ENCODE measurements at places on chromosomes 6 and 20.

GRCh38 chr6:20034408-20034769 lies 177.9 kb downstream of the MBOAT1 start:
- DNase-seq: no peak

- peak; percentile 71 for DNase-seq
Measured at GRCh38 chr20:59403261-59403961, 103.0 kb downstream of the EDN3 start.

GRCh38 chr6:153023977-153024708 lies 21.6 kb upstream of the MTRF1L start:
- DNase-seq: peak; percentile 26

- no peak for DNase-seq
Measured at GRCh38 chr6:157757430-157758403, 65.3 kb upstream of the SNX9 start.

DNA sequence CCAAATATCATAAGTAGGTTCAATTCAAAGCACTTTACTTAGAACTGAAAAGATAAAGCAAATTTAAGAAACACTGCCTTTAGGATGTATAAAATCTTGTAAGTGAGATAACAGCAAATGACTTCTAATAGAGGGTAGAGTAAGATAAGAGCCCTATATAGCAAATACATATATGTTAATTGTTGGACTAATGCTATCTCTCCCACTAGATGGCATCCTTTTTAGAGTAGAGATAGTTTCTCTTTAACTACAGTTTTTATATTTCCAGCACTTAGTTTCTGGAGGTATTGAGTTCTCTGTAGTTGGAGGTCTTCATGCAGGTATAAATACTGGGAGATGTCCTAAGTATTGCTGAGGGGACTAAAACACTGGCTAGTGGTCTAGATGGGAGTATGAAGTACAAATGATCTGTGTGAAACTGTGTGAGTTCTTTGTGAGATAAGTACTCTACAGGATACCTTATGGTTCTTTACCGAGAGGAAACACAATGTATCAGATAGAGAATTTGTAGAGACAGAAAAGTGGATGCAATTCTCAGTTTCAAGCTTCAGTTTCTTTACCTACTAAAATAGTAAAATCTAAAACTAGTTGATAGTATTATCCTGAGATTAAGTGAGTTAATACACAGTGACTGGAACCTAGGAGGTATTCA lies 399.3 kb downstream of the KHDRBS2 start:
- DNase-seq: no peak

DNA sequence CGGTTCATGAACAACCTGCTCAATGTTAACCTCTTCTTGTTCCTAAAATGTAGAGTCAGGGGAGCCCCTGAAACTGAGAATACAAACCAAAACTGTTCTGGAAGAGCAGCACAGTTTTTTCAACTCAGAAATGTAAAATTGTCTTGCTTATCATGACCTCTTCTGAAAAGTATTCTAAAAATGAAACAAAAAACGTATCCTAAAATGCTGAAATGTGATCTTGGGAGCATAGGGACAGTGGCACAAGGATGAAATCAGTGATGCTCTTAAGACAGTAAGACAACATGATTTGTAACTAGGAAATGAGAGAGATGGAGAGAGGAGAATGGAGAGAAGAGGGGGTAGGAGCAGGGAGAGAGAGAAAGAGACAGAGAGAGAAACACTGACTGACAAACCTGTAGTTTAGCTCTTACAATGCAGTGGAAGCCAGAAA lies 27.5 kb downstream of the NCOA7 start:
- no peak for DNase-seq

- no peak for DNase-seq
Measured at GRCh38 chr6:111710911-111711310, 105.2 kb upstream of the TRAF3IP2 start.

DNA sequence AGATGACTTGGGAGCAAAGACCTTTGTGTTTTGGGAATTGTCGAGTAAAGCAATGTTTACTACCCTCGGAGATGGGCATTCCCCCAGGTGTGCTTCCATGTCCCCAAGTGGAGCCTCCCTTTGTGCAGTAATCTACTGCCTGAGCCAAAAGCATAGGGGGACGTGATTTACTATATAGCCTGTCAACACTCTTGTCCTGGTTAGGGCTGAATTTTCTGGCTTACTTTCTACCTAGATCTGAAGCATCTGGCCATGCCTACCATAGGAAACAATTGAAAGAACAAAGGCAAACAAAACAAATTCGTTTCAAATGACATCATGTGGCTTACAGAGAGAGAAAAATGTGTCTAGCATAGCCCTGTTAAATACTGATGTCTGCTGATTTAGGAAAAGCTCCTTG lies 350.6 kb downstream of the SAMD5 start:
- no peak for DNase-seq

DNA sequence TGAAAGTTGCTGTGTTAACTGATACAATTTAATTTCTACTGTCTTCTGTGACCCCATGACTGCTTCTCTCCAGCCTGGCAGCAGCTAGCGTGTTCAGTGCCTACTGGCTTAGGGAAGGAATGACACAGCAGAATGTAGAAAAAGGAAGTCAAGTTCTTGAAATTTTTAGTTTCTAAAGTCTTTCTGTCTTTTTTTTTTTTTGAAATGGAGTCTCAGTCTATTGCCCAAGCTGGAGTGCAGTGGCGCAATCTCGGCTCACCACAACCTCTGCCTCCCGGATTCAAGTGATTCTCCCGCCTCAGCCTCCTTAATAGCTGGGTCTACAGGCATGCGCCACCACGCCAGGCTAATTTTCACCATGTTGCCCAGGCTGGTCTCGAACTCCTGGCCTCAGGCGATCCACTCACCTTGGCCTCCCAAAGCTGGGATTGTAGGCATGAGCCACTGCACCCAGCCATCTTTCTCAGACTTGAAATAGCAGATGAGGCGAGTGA lies 39.3 kb downstream of the PCNA start:
- DNase-seq: no peak

GRCh38 chr6:111805511-111806164 lies 67.6 kb downstream of the FYN start:
- DNase-seq: peak; percentile 41

DNA sequence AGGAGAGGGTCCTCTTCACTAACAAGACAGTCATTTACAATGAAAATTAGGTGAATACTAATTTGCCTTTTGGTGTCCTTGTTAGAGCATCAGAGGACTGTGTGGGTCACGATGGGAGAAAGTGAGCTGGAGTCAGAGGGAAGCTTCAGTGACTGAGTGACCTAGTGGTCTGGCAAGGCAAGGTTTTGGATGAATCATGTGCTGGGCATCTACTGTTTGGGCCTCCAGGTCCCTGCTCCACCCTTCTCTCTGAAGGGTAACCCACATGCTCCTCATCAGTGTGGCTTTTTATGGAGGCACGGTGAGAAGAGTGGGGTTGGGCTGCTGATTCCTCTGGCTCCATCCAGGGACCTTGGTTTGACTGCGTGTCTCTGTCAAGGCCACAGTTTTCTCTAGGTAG lies 60.5 kb upstream of the EXOC2 start:
- no peak for DNase-seq

- no peak for DNase-seq
Measured at GRCh38 chr20:4369119-4369797, 352.5 kb upstream of the PRND start.

- peak; percentile 65 for DNase-seq
Measured at GRCh38 chr20:63863798-63864544, 1.1 kb upstream of the TPD52L2 start.

Measured in activated CD4-positive, alpha-beta T cell treated with anti-CD3 and anti-CD28 coated beads, Interleukin-2, amount 50 U/mL, for 4 hours (primary cell).